ENCODE measurements at places on chromosomes 13 and 19.

GRCh38 chr19:18804139-18804601 lies 13.1 kb upstream of the COMP start:
- no peak for DNase-seq

GRCh38 chr19:40831502-40832430 lies 18.5 kb downstream of the CYP2A6 start:
- peak; percentile 70 for DNase-seq

DNA sequence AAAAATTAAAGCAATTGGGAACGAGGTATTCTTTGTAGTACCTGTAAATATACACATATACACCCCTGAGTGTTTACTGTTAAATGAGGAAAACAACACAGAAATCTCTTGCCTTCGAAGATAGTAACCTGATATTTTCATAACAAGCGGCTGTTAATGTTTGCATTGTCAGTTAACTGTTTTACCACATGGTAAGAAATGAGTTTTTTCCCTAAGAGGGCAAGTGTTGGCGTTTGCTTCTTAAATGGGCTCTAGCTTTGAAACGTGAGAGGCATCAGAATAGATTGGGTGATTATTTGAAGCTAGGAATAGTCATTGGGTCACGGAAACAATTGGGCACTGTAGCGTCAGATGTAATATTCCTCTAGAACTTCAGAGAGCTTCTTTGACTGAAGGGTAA lies 22.0 kb upstream of the UPF3A start:
- no peak for DNase-seq

GRCh38 chr19:7873304-7874075 lies 700 bp downstream of the PRR36 start:
- DNase-seq = no peak

DNA sequence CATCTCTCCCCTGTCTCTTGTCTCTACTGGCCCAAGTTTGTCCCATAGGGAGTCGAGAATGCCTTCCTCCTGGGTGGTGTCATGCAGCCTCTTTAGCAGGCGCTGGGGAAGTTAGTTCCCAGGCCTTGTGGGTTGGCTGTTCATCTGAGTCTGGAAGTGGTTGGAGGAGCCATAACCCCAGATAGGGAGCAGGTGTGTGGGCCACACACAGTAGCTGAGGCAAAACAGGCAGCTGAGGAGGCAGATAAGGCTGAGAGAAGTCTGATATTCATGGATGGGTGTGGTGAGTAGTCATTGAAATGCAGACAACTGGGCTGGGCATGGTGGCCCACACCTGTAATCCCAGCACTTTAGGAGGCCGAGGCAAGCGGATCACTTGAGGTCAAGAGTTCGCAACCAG lies 40.9 kb upstream of the KPNA3 start:
- no peak for DNase-seq

DNA sequence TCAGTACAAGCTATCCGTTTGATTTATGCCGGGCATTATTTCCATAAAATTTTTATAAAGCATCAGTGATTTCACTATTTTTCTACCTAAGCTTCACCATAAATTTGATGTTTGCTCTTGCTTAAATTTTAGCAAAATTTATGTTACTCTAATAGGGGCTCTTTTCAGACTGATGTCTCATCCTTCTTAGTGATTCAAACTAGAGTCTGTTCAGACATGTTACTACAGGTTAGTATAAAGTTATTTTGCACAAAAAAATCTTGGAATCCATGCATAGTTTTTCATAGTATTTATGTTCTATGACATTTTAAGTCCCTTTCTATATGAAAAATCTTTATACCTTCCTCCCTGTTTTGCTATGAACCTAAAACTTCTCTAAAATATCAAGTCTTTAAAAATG lies 1151.9 kb downstream of the SLITRK5 start:
- DNase-seq = no peak

GRCh38 chr19:40691421-40692211 lies 1.2 kb upstream of the NUMBL start:
- no peak for DNase-seq

DNA sequence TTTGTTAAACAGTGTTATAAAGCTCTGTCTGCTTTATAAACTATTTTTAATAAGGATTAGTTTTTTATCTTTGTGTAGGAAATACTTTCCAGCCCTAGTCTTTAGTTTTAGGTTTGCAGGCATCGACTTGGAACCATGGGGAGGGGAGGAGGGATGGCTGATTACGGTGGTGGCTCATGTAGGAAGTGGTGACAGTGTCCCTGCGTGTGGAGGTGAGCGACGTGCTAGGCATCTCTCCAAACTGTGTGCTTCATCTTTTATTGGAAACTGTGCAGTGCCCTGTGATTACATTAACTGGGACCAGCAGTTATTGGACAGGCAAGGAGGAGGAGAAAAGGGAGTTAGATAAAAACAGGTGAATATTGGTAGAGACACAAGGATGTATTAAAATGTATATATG lies 203.8 kb downstream of the ATP8A2 start:
- DNase-seq = no peak

GRCh38 chr19:44620667-44621066 lies 7.3 kb downstream of the IGSF23 start:
- DNase-seq = no peak

DNA sequence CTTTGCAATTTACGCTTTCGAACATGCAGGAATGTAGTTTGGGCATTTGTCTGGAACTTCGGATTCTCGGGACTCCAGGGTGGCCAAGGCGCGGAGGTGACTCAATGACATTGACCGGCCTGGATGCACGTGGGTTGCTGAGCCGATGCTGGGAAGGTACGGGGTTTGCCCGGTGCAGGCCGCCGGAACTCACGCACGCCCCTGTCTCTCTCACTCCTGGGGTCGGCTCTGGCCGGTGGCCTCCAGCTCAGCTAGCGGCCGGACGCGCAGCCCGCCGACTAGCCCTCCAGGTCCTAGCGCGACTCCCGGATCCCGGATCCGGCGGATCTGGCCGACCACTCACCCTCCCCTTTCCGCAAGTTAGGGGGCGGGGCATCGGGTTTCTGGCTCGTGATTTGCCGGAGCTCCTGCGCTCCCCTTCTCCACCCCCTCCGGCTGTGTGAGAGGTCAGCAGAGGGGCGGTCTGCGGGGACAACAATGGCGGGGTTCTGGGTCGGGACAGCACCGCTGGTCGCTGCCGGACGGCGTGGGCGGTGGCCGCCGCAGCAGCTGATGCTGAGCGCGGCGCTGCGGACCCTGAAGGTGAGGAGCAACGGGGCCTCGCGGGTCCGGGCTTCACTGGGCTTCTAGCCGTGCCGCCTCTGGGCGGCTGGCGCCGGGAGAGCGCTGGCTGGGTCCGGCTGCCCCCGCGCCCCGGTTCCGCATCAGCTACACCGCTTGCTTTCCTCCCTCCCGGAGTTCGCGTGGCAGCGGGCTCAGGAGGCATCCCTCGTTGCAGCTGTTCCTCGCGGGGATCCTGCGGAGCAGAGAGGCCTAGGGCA lies at the start of gene PCCA:
PCCA (plus strand) TSS at position 450 of the 821 bp plus-strand sequence; CDS start at position 478, 28 bp downstream.
- DNase-seq = peak; percentile 88

DNA sequence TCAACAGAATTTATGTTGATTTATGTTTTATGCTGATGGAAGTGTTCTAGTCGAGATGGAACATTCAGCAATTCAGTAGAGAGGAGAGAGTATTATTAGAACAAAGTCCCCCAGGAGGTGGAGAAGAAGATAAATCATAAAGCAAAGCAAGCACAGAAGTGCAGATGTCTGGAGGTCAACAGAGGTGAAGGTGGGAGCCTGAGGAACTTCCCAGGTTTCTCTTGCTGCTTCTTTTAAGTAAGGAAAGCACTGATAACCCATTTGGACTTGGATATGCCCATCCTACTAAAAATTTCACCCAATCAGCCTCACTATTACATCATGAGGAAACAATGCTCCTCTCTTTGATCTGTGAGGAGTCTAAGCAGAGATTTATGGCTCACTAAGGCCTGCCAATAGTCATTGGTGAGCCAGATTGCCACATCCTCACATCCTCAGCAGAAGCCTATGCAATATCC lies 98.8 kb downstream of the EPSTI1 start:
- DNase-seq = peak; percentile 31

DNA sequence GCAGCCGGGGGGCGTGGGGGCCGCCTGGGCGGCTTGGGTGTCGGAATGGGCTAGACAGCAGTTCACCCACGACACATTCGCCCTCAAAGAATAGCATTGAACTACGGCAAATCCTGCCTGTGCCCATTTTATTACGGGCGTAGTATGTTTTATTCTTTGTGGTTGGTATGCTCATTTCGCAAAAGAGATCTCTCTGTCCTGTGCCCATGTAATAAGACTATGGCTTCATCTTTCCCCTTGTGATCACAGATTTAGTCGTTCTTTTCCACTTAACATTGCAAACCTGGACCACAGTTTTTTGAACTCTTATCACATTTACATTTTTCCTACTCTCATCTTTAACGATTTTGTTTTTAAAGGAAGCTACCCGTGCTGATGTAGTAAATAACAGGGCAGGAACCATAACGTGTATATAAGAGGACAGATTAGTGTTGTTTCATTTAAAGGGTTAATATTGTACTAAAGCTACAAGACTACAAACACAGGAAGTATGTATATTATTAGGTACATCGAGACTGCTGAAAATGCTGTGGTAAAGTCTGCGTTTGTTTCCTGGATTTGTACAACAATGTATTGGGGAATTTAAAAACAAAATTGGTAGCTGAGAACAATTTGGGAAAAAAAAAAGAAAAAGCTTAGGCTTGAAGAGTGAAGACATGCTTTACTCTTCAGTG lies 3.2 kb upstream of the MYCBP2 start:
- no peak for DNase-seq

- no peak for DNase-seq
Observed at GRCh38 chr13:41268764-41269163, 5.4 kb upstream of the MTRF1 start.

DNA sequence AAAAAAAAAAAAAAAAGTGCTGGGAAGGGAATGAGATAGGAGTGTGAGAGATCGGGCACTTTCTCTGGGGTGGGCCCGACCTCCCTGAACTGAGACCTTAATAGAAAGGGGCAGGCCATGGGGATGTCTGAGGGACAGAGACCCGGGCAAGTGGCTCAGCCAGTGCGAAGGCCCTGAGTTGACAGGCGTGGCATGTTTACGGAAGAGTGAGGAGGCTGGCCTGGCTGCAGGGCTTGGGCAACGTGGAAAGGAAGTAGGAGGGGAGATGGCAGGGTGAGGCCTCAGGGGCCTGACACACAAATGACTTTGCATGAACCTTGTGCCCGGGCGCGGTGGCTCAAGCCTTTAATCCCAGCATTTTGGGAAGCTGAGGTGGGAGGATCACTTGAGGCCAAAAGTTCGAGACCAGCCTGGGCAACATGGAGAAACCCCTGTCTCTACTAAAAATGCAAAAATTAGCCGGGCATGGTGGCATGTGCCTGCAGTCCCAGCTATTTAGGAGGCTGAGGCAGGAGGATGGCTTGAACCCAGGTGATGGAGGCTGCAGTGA lies 13.9 kb downstream of the FCHO1 start:
- DNase-seq = no peak

DNA sequence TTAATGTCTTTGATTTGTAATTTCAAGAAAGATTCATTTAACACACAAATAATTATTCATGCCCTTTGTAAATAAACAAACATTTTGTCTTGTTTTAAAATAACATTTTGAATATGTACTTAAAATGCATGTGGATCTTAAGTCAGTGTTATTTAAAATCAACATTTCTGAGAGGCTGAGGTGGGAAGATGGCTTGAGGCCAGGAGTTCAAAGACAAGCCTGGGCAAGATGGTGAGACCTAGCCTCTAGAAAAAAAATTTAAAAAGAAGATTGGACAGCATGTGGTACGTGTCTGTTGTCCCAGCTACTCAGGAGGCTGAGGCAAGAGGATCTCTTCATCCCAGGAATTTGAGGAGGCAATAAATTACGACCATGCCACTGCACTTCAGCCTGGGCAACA lies 1268.2 kb downstream of the SLITRK1 start:
- no peak for DNase-seq

DNA sequence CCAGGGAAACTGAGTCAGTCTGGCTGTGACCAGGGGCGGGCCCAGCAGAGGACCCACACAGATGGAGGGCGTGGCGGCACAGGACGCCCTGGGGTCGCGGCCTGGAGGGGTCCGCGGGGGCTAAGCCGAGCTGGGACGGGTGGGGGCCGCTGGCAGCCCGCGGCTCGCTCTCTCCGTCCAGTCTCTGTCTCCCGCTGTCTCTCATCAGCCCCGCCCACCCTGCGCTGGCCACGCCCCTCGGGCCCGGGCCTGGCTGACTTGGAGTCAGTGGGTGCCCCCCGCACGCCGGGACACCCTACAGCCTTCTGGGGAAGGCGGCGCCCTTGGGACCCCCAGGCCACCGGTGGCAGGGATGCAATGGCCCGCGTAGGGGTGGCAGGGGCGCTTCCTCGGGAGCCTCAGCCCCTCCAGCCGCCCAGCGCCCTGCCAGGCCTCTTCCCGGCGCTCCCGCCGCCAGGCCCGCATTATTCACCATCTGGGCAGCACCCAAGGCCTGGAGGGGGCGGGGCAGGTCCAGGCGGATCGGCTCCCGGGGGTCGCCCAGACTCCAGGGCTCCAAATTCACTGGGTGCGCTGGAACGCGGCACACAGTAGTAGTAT lies at the start of gene TBXA2R:
TBXA2R (minus strand) TSS at position 186 of the 600 bp plus-strand sequence. CDS start 6,241 bp downstream, outside the sequence.
- DNase-seq = peak; percentile 78

All from urothelium cell line (cell line).